ENCODE measurements at places on chromosomes 6 and 20.

DNA sequence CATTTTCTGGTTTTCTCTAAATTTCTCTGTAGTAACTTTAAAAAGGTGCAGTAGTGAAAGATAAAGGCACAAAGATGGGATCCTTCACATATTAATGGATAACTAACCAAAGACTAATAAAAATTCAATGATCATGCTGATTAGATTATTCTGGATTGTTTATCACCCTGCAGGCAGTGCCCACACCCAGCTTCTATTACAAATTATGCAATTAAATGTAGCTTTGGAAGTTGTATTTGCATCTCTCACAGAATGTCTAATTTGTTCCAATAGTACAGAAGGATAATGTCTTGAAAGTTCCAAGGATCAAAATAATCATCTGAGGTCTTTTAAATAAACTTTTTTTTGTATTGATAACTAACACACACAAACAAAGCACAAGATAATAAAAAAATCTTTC is 837.6 kb downstream of the HACE1 start:
- DNase-seq, result no peak

DNA sequence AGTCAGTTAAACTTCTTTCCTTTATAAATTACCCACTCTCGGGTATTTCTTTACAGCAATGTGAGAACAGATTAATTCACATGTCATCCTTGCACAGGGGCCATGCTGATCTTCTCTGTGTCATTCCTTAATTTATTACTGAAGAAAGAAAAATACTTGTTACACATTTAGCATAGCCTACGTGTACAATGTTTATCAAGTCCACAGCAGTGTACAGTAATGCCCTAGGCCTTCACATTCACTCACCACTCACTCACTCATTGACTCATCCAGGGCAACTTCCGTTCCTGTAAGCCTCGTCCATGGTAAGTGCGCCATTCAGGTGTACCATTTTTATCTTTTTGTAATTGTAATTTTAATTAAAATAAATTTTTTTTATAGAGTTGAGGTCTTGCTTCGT is 73.6 kb downstream of the RSPH3 start:
- DNase-seq, result no peak

GRCh38 chr6:97014595-97014994 is 90.1 kb downstream of the KLHL32 start:
- DNase-seq, result no peak

DNA sequence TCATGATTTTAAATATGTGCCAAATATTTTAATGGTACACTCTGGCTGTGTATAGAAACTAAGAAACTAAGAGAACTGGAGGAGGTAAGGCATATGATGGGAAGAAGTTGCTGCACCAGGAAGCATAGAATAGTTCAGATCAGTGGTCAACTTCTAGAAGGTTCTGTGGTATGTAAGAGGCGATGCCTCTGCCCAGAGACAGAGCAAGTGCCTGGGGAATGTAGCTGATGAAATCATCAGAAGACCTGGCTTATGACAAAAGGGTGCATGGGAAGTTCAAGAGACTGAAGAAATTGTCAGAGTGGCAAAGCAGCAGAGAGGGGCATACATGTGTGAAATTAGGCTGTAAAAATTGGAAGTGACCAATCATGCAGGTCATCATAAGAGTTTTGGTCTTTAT is 580.8 kb downstream of the BMP2 start:
- DNase-seq, result no peak

- DNase-seq, result peak; percentile 89
Observed at GRCh38 chr20:63520504-63520933, at the start of gene PPDPF. PPDPF (plus strand) TSS chr20:63520765; CDS start chr20:63521309, 544 bp downstream.

DNA sequence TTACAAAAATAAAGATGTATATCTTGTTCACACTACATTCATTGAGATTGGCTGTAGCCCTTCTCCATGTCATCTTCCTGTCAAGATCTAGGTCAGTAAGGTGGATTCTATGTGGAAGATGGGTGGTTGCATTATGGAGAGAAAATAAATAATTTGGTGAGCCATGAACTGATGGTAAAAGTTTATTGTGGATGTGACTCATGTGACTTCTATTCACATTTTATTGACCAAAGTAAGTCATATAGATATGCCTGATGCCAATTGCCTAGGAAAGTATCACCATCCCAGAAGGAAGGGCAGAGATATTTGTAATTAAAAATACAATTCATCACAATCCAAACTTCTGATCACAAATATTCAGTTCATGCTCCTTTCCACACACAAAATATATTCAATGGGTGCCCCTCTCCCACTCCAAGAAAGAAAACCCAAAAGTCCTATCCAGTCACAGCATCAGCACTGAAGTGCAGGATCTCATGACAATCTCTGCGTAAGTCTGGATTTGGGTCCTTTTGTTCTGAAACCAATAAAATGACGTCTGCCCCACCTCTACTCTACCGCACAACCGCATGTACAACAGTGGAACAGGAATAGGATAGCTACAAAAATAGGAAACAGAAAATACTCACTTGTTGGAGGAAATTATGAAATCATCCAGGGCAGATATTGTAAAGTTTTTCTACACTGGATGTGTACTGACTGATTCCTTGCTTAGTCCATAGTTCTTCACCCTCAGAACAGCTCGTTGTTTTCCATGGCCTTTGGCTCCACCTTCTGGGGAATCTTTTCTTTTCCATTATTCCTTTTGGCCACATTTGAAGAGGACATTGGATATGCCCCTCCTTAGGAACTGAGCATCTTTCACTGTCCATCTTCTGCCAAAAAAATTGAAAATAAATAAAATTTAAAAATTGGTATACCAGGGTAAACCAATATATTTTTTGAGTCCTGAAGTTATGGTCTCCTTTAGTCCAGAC is 16.1 kb upstream of the SLC17A3 start:
- DNase-seq, result no peak

Measured in stimulated activated naive CD8-positive, alpha-beta T cell treated with anti-CD3 and anti-CD28 coated beads, Interleukin-15, Interleukin-2, amounts not matched to agents 100 U/mL and 50 U/mL, for 24 hours (primary cell).